Spinal cord (tissue), 10 donors: ENCODE measurements at places on chromosomes 5 and 9. TPM values are rescaled to one million over a fixed set of nuclear protein-coding genes. Genes with fewer than 3 reads are reported as not detected.
A peak's percentile ranks its signal among the peaks of the same experiment; 100 is the strongest.

SLC45A2 gene
- 0.40 TPM for total RNA-seq

FGF1 gene
- 25.6 TPM for total RNA-seq

HAVCR1 gene
- 0.20 TPM for total RNA-seq

SPINK7 gene
- total RNA-seq: not detected

LHX3 gene
- total RNA-seq: not detected

DNA sequence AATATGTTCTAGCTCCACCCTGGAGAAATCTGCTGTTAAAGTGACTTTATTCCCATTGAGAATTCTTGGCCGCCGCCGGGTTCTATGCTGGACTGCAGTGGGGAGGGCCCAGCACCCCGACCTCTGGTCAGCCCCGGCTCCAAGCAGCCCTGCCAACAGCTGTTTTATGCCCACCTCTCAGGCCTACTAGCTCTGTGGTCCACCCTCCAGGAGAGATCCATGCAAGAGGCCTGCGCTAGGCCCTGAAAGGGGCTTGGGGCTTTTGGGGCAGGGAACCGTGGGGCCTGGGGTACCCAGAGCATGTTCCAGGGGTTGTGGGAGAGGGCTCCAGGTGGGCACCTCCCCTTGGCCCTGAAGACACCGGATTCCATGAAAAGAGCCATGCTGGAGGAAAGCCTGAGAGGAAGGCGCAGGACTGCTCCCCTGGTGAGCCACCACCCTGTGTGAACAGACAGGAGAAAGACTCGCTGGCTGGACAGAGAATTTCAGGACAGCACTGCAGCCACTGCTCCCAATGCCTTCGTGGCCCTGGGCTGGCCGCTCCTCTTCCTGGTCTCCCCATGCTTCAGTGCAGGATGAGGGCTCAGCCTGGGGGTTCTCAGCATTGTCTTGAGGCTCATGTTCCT is 44.6 kb upstream of the RUFY1 start:
- DNase-seq: no peak
- no peaks in the 10 kb centered on the region for H3K27me3 ChIP-seq
- H3K4me1 ChIP-seq: peaks cover 3% of the 10 kb centered on the region
- H3K27ac ChIP-seq: no peak overlapping the region
- no peaks in the 10 kb centered on the region for H3K36me3 ChIP-seq
- no peak overlapping the region for H3K4me3 ChIP-seq

- H3K4me1 ChIP-seq: peaks cover 4% of the 10 kb centered on the region
- no peak overlapping the region for H3K27ac ChIP-seq
- no peak overlapping the region for H3K4me3 ChIP-seq
- DNase-seq: peak; percentile 58
- no peaks in the 10 kb centered on the region for H3K36me3 ChIP-seq
- no peaks in the 10 kb centered on the region for H3K27me3 ChIP-seq
These were observed 22.3 kb downstream of the PDE8B start for GRCh38 chr5:77232574-77233358.

ESM1 gene
- 1.6 TPM for total RNA-seq

GRCh38 chr9:79883073-79883645 is 311.4 kb downstream of the TLE4 start:
- H3K36me3 ChIP-seq: no peaks in the 10 kb centered on the region
- DNase-seq: no peak
- H3K27ac ChIP-seq: no peak overlapping the region

DNA sequence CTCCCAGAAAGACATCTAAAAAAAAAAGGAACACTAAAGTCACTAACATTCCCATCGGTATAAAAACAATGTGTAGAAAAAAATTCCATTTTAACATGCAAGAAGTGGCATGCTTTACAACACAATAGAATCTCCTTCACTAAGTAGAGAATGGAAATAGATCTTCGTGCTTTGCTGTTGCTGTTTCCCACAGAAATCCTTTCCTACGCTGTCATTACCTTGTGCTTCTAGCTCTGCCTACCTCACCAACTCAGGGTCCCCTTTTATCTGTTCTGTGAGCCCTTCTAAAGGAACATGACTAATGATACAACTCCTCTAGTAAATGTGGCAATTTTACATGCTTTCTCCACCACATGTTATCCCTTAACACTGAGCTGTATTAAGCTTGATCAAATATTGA is 202.9 kb downstream of the MCTP1 start:
- H3K4me3 ChIP-seq: peak overlapping the region; percentile 26
- no peak overlapping the region for H3K27ac ChIP-seq
- DNase-seq: peak; percentile 21

DNA sequence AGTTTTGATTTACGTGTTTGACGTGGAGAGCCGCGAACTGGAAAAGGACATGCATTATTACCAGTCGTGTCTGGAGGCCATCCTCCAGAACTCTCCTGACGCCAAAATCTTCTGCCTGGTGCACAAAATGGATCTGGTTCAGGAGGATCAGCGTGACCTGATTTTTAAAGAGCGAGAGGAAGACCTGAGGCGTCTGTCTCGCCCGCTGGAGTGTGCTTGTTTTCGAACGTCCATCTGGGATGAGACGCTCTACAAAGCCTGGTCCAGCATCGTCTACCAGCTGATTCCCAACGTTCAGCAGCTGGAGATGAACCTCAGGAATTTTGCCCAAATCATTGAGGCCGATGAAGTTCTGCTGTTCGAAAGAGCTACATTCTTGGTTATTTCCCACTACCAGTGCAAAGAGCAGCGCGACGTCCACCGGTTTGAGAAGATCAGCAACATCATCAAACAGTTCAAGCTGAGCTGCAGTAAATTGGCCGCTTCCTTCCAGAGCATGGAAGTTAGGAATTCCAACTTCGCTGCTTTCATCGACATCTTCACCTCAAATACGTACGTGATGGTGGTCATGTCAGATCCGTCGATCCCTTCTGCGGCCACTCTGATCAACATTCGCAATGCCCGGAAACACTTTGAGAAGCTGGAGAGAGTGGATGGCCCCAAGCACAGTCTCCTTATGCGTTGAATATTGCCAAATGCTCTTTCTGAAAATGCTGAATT is 850 bp downstream of the RRAGA start:
- H3K27ac ChIP-seq: peak overlapping the region; percentile 99
- no peaks in the 10 kb centered on the region for H3K27me3 ChIP-seq
- H3K36me3 ChIP-seq: no peaks in the 10 kb centered on the region
- DNase-seq: peak; percentile 21
- H3K4me1 ChIP-seq: peaks cover 15% of the 10 kb centered on the region
